Retina (tissue), 1 donor: ENCODE measurements at places on chromosomes 11 and 22.
A peak's percentile ranks its signal among the peaks of the same experiment; 100 is the strongest.

DNA sequence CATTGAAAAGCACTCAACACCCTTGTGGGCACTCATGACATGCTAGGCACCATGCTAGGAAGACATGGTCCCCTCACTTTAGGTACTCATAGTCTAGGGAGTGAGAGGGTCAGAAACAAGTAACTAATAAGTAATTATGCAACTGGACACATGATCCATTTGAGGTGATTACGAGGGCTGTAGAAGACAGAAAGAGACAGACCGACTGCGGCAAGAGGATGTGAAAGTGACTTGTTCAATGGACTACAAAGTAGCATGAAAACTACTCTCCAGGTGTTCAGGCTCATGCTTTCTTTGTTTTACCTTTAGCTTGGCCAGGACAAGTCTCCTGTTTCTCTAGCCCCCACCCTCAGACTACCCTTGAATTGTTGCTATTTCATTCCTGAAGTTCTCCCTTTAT lies 310.8 kb upstream of the SORL1-AS1 start:
- DNase-seq, result no peak

DNA sequence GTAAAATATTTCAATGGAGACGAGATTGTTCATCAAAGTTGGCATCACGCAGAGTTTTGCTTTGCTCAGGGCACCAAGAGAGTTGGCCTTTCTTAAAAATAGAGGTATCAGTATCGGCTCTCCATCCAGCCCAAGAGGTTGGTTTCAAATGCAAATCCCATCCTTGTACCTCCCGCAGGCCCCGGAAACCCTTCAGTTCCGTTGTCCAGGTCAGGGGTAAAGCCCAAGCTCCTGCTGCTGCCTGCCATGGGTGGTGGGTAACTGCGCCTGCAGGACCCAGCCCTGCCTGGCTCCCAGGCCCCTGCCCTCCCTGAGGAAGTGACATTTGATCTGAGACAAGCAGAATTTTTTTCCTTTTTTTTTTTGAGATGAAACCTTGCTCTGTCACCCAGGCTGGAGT lies 49.3 kb upstream of the RTL6 start:
- no peak for DNase-seq

- DNase-seq, result peak; percentile 86
These were observed at the start of gene PPP6R3 for GRCh38 chr11:68460741-68461574. TSS of gene PPP6R3 (plus strand) at chr11:68460752. CDS start at chr11:68537665, 76,913 bp downstream.

- no peak for DNase-seq
These were observed 67.2 kb downstream of the CECR2 start for GRCh38 chr22:17436382-17436980.

DNA sequence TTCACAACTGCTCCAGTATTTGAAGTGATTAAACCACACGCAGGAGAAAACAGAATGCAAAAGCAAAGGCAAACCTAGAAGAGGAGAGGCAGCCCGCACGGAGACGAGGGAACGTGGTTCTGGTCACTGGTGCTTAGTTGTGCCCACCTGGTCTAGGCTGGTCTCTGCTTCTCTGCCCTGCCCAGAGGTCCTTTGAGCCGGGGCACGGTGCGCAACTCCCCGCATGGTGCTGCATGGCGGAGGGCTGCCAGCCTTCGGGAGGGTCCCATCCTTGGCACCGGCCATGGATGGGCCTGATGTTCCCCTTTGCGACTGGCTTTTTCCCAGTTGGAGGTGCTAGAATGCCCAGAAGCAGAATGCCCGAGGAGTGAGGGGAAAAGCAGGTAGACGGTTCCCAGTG lies 46.1 kb downstream of the KCNC1 start:
- DNase-seq, result no peak

DNA sequence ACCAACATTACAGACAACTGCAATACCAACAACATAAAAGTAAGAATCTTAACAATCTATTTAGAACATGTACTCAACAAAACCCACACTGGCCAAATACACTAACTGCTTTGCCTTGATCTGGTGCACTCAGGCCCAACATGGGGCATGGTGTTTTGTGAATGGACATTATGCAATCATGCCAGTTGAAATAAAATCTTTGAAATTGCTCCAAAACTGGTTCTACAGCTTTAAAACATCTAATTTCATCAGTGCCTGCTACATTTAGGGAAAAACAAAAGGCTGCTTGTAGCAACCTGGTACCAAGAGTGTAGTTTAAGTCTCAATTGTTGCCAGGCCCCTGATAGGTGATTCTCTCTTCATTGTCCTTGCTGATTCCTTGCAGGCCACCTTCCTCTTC lies 3.3 kb upstream of the CTR9 start:
- DNase-seq, result no peak

DNA sequence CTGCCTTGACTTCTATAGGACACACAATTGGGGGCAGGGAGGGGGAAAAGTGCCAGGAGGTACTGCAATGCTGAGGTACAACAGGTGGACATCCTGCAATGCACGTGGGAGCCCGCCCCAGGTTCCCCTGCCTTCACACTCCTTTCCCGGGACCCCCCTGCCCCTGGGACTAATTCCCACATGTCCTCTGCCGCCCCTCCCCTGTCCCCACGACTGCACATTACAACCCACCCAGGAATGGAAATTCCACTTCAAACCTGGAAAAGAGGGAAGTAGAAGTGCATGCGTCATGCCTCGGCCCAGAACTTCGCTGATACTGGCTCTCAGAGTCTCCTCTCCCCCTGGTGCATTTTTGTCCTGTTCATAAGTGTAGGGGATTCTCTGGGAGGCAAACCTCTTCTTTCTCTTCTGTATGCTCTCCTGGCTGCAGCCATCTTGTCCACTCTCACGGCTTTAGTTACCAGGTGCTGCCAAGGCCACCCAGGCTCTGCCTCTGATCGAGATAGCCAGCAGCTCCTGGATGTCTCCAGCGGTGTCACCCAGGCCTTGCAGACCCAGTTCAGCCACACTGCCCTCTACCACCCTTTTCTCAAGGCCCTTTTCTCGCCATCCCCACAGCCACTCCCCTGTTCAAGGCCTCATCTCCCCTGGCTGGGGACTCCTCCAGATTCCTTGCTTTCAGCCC lies 43.7 kb downstream of the GDPD5 start:
- no peak for DNase-seq

- no peak for DNase-seq
These were observed 35.9 kb upstream of the TTC12 start for GRCh38 chr11:113278481-113278880.

GRCh38 chr11:85947431-85948272 lies 92.5 kb downstream of the CCDC83 start:
- no peak for DNase-seq

GRCh38 chr11:64360448-64360921 lies 1.5 kb downstream of the RPS6KA4 start:
- no peak for DNase-seq

DNA sequence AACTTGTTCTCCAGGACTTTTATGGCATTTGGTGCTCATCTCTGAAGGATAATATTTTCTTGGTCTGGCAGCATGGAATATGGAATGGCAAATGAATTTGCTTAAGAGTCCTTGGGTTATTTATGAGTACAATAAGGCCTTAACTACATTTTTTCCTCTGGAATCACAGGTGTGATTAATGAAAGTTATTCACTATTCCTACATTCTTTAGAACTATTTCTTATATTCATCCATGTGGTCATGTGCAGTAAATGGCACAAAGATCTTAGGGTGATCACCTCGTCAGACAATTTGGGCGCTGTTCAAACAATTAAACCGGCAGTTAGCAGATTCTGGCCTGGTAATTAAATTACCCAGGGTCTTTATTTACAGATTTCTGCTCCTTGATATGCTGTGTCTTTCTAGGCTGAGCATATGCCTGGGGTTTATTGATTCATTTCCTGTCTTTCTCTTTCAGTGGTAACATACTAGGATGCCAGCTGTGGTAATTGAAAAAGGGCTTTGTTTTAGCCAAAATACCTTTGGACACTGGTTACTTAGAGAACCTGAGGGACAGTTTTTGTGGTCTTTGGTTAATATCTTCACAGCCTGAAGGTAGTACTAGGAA lies 31.6 kb downstream of the SIK2 start:
- peak; percentile 4 for DNase-seq

GRCh38 chr11:27122001-27122400 lies 81.4 kb downstream of the BBOX1 start:
- DNase-seq, result no peak

DNA sequence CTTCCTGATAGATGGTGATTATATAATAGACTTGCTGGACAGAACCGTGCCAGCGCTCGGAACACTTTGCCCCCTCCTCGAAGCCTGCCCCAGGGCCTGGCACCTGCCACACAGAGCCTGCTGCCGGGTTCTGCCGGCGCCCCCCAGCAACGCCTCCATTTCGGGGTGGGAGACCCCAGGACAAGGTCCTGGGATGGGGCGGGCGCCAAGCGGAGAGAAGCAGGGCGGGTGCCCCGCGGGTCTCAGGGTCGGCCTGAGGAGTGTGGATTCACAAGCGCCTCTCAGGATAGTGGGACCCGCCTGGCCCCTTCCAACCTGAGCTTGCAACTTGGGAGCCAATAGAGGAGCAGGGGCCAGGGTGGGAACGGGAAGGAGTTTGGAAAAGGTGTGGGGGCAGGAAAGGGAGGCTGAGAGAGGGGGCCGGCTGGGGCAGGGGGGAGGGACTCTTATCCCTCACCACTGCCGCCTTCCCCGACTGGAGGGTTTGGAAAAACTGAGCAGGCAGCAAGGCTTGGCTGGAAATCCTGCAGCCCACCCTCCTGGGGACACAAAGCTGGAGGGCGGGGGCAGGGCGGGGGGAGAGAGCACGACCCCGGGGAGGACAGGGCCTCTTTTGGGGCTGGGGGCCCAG lies 3.3 kb upstream of the BCL9L start:
- DNase-seq, result no peak

DNA sequence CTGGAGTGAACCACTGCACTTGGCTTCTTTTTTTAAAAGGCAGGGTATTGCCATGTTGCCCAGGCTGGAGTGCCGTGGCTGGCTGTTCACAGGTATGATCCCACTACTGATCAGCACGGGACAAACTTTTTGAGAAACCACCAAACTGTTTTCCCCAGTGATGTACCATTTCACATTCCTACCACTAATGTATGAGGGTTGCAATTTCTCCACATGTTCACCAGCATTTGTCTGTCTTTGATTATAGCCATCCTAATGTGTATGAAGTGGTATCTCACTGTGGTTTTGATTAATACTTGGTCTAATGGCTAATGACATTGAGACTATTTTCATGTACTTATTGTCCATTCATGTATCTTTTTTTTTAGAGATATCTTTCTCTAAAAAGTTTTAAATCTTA lies 41.5 kb upstream of the EP300 start:
- DNase-seq, result no peak

GRCh38 chr11:38937709-38938108 lies 2339.7 kb upstream of the RAG2 start:
- DNase-seq, result no peak

DNA sequence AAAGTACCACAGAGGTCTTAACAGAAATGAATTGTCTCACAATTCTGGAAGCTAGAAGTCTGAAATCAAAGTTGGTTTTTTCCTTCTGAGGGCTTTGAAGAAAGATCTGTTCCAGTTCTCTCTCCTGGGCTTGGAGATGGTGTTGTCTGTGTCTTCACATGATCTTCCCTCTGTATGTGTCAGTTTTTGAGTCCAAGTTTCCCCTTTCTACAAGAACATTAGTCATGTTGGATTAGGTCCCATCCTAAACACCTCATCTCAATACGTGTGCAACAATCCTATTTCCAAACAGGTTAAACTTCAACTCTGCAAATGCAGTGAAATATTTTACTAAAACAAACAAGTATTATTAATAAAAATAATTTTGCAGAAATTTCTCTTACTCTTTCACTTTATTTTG lies 3.1 kb upstream of the PTS start:
- no peak for DNase-seq

DNA sequence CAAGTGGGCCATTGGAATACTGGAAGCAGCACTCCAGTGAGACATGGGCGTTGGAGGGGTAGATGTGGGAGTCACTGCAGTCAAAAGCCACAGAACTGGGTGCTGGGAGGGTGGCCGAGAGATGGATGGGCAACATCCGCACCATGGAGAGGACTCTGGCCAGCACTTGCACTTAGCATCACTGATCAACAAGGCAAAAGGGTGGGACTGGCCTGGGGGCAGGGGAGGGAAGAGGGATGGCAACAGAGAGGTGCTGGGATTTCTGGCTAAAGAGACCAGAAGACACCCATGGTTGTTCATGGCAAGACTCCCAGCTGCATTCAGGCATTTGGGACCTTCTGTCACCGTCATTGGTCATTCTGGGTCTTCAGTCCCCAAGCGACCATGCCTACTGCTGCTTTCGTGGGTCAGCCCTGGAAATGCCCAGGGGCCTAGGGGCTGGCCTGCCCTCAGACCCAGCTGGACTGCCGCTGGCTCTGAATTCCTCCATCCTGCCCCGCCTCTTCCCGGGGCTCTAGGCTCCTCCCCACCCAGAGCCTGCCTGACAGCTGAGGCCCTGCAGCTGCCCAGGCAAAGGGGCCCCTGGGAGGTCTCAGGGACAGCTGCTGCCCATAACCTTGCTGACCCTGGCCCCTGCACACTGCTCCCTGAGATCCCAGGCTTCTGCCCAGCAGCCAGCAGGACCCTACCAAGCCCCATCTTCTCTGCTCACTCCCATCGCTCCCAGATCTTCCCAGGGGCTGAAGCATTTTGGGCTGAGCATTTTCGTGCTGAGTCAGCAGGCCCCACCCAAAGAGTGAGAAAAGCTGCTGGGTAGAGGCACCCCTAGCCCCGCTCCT lies 13.0 kb upstream of the CDC42EP2 start:
- DNase-seq, result peak; percentile 77

DNA sequence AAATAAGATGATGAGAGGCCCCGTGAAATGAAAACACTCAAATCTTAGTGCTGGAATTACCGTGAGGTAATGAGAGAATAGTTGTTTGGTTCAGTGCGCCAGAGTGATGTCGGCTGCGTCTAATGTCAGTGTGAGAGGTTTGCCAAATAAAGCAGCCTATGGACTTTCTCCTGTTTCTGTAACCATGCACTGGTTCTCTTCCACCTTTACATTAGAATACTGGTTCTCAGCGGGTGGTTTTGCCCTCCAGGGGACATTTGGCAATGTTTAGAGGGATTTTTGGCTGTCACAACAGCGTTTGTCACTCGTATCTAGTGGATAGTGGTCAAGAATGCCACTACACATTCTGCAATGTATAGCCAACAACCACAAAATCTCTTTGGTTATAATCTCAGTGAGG lies 1.1 kb downstream of the OOSP4B start:
- DNase-seq, result no peak
